ENCODE measurements at places on chromosomes 6 and 20. TPM values are rescaled to one million over a fixed set of nuclear protein-coding genes. Genes with fewer than 3 reads are reported as not detected.

DNA sequence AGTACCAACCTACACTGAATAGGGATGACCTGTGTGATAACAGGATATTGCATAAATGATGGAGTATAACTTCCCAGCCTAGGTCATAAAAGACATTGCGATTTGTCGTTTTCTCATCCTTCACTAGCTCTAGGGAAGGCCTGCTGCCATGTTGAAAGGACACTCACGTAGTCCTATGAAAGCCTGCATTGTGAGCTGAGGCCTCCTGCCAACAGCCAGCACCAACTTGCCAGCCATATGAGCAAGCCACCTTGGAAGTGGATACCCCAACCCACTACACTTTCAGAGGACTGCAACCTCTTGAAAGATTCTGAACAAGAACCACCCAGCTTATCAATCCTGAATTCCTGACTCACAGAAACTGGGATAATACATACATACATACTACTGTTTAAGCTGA is 3.5 kb upstream of the PANK2 start:
- H3K36me3 ChIP-seq, result peaks cover 5% of the 10 kb centered on the region
- H3K27ac ChIP-seq, result no peak overlapping the region
- no peak overlapping the region for H3K4me3 ChIP-seq
- peaks cover 7% of the 10 kb centered on the region for H3K4me1 ChIP-seq
- no peaks in the 10 kb centered on the region for H3K27me3 ChIP-seq

GRCh38 chr6:164010441-164011103 is 596.1 kb downstream of the QKI start:
- H3K27ac ChIP-seq, result no peak overlapping the region
- no peak for DNase-seq
- no peak overlapping the region for H3K4me3 ChIP-seq
- no peaks in the 10 kb centered on the region for H3K4me1 ChIP-seq
- no peaks in the 10 kb centered on the region for H3K36me3 ChIP-seq

GRCh38 chr6:6283746-6284145 is 36.7 kb downstream of the F13A1 start:
- H3K27me3 ChIP-seq, result peaks cover 21% of the 10 kb centered on the region
- DNase-seq, result no peak
- no peaks in the 10 kb centered on the region for H3K4me1 ChIP-seq
- no peak overlapping the region for H3K27ac ChIP-seq
- no peak overlapping the region for H3K4me3 ChIP-seq
- no peaks in the 10 kb centered on the region for H3K36me3 ChIP-seq

- H3K27ac ChIP-seq, result no peak overlapping the region
- peaks cover 63% of the 10 kb centered on the region for H3K4me1 ChIP-seq
- H3K27me3 ChIP-seq, result no peaks in the 10 kb centered on the region
- H3K4me3 ChIP-seq, result no peak overlapping the region
Measured at GRCh38 chr20:17287503-17287902, 60.7 kb downstream of the PCSK2 start.

Gene PRL
- not detected for total RNA-seq

Gene RAB44
- 0.07 TPM for total RNA-seq

Data from A673 (cell line).